ENCODE measurements at places on chromosomes 16 and 17. TPM values are rescaled to one million over a fixed set of nuclear protein-coding genes. Genes with fewer than 3 reads are reported as not detected.

Gene AATK
- total RNA-seq = 1.1 TPM

Gene FAM171A2
- 3.6 TPM for total RNA-seq

Gene C17orf107
- total RNA-seq = 2.9 TPM

Gene KRTAP4-3
- not detected for total RNA-seq

Gene RBFOX1
- under 0.01 TPM for total RNA-seq

Gene TNS4
- total RNA-seq = 56.5 TPM

Gene UTS2R
- not detected for total RNA-seq

Gene MYH1
- total RNA-seq = not detected

Gene HOXB3
- 2.7 TPM for total RNA-seq

Gene PLA2G10
- total RNA-seq = not detected

Gene PDE6G
- not detected for total RNA-seq

Gene KRTAP9-8
- not detected for total RNA-seq

Gene RPL13
- total RNA-seq = 5,597 TPM

Gene SLC2A4
- total RNA-seq = 0.24 TPM

Gene MYH3
- total RNA-seq = 0.48 TPM

Gene LGALS9B
- not detected for total RNA-seq

Gene TVP23C
- 14.5 TPM for total RNA-seq

Gene P2RX5
- total RNA-seq = 3.6 TPM

Gene VASN
- 7.5 TPM for total RNA-seq

Gene SLC12A3
- 0.96 TPM for total RNA-seq

Gene KRT25
- total RNA-seq = not detected

Gene TPSG1
- not detected for total RNA-seq

Gene IL17C
- 2.2 TPM for total RNA-seq

Gene SLFN12L
- not detected for total RNA-seq

Gene MYL4
- total RNA-seq = not detected

Gene TMC7
- 5.3 TPM for total RNA-seq

Gene PIK3R5
- not detected for total RNA-seq

Gene NKD1
- total RNA-seq = under 0.01 TPM

Gene NPIPA3
- not detected for total RNA-seq

Gene PROCA1
- 0.24 TPM for total RNA-seq

Gene SCARF1
- total RNA-seq = 0.21 TPM

Gene NR1D1
- 0.72 TPM for total RNA-seq

Gene HSPB9
- not detected for total RNA-seq

Gene PDILT
- not detected for total RNA-seq

Gene CCL4L2
- total RNA-seq = 0.48 TPM

Gene KRT16
- 2,720 TPM for total RNA-seq

Gene PIRT
- not detected for total RNA-seq

Data from tracheal epithelial cell (primary cell).